NCI-H1417 (cell line): ENCODE measurements at places on chromosomes 7 and 10.
A peak's percentile ranks its signal among the peaks of the same experiment; 100 is the strongest.

- no peak for DNase-seq
Observed at GRCh38 chr7:48252995-48253394, 81.7 kb downstream of the ABCA13 start.

DNA sequence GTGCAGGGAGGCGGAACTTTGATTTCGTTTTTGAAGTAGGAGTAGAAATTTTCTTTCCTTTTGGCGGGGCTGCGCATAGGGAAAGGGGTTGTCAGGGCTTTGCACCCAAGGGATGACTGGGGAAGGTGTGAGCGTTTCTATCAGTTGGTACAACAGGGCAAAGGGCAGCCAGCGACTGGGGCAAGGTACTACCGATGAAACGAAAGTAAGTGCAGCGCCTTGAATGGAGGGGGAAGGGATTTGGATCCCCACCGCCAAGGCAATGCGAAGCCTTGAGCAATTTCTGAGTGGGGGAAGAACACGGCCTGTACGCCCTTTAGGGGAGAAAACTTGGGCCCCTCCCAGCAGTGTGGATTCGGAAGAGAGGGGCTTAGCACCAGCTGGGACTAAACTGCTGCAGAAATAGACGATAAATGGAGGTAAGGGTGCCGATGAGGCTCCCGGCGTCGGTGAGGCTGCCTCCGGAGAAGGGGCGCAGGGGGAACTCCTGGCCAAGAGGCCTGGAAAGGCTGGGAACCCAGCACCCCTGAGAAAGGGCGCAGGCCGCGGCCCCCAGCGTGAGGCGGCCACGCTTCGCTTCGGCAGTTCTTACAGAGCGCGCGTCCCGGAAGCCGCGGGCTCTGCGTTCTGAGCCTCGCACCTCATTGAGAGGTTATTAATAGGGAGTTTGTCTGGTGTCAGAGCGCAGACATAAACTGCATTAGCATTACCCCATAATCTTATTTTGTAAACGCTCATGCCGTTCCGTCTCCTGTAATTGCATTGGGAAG lies 10.0 kb upstream of the TLX1 start:
- DNase-seq = no peak

- DNase-seq = no peak
Observed at GRCh38 chr7:1229202-1229947, 3.3 kb upstream of the UNCX start.

GRCh38 chr7:35866186-35866585 lies 65.3 kb downstream of the SEPTIN7 start:
- no peak for DNase-seq

- DNase-seq = no peak
Observed at GRCh38 chr7:143381427-143382125, 431 bp downstream of the ZYX start.

GRCh38 chr10:97032624-97033023 lies 153.1 kb downstream of the SLIT1 start:
- no peak for DNase-seq

- no peak for DNase-seq
Observed at GRCh38 chr10:33271969-33272583, 62.4 kb downstream of the NRP1 start.

DNA sequence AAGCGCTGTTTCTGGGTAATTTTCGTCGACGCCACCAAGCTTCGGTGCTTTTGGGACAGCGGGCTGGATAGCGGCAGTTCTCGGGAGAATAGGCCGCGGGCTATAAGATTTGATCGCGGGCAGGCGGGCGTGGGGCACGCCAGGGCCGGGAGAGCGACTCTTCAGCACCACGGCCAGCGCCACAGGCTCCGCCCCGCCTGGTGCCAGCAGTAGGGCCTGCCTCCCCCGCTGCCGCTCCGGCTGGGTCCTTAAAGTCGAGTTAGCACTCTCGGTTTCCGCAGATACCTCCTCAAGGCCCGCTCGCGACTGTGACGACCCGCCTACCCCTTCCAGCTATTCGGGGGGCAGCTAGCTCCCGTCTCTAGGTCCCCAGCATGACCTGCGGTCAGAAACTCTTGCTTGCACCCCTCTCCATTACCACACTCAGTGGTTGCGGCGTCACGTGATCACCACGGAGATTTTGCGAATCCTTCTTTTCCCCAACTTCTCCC lies 9.4 kb downstream of the NXPH1 start:
- peak; percentile 30 for DNase-seq

GRCh38 chr10:84478151-84478550 lies 149.8 kb downstream of the CCSER2 start:
- no peak for DNase-seq

DNA sequence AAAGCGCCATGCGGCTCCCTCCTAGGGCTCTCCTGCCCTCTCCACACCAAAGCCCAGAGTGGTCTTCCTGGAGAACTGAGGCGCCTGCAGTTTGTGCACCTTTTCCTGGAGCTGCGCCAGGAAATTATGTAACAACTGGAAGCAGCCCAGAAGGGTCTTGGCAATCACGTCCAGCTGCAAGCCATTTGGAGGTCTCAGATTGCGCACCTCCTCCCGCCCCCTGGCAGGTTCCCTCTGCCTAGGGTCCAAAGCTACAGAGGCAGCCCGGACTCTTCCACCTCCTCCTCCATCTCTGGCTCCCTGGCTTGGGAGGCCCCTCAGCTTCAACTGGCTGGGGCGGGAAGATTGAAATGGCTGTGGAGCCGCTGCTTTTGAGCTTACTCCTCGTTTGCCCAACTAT lies 34.0 kb upstream of the SFTPD start:
- DNase-seq = no peak

GRCh38 chr10:122018951-122019413 lies 30.0 kb downstream of the TACC2 start:
- no peak for DNase-seq

GRCh38 chr10:8346861-8347260 lies 292.4 kb downstream of the GATA3 start:
- no peak for DNase-seq

DNA sequence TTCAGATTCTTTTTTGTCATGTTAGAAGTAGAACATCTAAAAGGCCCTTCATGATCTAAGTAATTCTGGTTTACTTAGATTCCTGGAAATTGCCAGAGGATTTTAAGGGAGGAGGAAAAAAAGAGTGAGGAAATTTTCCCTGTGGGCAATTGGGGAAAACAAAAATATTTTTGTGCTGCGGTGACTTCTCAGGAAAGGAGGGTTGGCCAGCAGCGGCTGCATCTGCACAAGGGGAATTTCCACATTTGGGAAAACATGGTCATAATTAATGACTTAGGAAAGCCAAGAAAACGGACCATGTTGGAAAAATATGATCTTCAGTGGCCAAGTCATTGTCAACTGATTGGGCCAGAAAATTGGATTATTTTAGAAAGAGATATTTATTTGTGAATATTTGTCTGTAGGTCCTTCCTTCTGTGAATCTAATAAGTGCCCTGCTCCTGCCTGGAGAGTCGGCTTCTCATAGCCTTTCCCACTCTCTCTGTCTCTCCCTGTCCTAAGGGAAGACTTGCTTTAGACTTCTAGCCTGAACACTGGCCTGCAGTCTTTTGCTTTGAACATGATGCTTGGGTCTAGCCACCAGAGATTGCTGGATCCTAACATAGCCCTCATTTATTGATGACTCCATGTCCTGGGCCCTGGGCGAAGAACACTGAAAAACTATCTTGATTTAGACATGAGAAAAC lies 124.2 kb upstream of the MKLN1 start:
- DNase-seq = no peak

DNA sequence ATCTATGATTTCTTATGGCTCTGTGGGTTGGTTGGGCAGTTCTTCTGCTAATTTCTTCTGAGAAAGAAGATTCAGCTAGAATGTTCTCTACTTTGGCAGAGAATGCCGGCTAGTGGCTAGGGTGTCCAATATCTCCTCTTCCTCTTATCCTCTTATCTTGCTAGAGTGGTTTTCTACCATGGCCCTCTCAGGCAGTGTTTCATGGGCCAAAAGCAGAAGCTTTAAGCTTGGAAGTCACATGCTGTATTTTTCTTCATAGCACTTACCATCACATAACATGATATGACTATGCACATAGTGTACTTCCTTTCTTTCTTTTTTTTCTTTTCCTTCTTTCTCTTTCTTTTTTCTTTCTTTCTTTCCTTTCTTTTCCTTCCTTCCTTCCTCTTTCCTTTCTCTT lies 140.0 kb downstream of the ITGB8 start:
- no peak for DNase-seq

GRCh38 chr10:119418362-119418761 lies 124.2 kb downstream of the RGS10 start:
- no peak for DNase-seq

DNA sequence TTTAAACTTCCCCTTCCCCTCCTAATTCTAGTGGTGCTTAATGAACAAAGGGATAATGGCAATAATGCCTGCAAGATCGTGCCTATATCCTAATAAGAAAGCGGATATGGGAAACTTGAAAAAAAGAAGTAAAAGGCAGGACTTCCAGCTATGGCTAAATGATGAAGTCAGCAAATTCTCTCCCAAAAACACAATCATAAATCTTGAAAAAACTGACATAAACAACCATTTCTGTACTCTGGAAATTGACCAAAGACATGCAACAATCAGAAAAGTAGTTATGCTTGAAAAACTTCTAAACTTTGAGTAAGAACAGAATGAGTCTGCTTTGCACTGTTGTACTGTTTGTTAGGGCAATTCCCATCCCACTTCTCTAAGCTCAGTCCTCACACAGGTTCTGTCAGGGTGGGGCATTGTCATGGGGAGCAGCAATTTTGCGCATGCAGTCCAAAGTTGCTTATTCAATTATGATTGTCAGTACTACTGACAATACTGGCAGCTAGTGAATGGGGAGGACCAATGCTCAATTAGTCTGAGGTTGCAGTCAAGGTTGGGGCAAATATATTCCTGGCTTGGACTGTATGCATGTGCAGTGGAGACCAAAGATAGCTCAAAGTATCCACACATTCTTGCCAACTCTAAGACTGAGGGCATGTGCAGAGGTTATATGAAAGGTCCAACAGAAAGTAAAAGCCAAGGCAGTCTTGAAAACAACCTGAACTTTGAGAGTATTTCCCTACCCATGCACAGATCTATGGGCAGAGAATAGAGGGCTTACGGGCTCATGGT lies 34.1 kb upstream of the ARHGAP22 start:
- DNase-seq = no peak
